ENCODE measurements at places on chromosomes 2 and 18.
A peak's percentile ranks its signal among the peaks of the same experiment; 100 is the strongest.

GRCh38 chr2:161825429-161825828 is 201.2 kb downstream of the SLC4A10 start:
- DNase-seq = no peak

DNA sequence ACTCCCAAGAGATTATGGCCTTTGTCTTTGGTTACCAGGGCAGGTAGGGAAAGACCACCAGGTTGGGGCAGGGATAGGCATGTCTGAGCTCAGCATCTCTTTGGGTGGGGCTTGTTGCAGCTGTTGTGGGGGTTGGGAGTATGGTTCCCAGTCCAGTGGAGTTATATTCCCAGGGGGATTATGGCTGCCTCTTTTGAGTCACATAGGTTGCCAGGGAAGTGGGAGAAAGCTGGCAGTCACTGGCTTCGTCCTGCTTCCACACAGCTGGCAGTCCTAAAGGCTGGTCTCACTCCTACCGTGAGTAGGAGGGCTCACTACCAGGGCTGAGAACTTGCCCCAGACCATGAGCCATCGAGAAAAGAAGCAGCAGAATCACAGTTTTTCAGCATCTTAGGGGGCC is 79.1 kb downstream of the LYPD6 start:
- DNase-seq = no peak

- DNase-seq = peak; percentile 41
Observed at GRCh38 chr2:85852937-85853498, 35.8 kb downstream of the ST3GAL5 start.

DNA sequence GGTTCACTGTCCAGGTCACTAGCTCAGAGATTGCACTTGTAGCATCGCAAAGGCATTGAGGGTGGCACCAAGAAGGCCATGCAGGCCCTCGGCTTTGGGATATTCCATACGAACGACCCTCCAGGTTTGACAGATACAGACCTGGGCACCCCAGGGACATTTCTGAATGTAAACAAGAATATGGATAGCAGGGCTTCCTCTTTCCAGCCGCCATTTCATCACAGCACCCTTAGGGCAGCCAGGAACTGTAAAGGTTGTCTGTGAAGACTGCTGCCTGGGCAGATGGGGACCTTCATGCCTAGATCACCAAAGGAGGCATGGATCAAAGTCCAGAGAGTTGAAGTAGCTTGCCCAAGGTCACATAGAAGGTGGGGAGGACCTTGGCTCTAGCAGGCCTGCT is 70.5 kb downstream of the ACTR2 start:
- DNase-seq = no peak

- no peak for DNase-seq
Observed at GRCh38 chr18:11976315-11977152, 4.8 kb upstream of the IMPA2 start.

DNA sequence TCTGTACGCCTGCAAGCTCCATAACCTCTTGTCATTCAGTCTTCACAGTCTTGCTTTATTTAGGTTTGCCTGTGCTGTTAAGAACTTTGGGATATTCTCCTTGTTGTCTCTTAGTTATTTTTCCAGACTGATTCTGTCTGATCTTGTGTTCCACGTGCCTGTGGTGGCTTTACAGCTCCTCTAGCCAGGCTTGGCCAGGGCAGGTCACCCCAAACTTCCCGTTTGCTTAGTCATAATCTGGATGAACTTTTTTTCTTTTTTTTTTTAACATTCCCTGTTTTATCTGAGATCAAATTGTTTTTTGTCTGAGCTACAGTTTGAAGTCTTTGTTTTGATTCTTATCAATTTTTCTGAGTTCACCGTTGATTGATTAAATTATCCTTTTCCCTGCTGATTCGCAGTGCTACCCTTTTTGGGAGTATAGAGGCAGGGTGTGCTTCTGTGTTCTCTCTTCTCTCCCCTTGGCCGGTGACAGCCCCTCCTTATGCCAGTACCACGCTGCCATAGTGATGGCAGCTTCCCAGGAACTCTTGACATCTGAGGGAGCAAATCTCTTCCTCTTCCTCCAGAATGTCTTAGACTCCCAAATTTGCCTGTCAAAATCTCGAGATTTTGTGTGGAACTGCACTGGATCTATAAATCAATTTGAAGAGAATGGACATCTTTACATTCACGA is 2.5 kb downstream of the SP100 start:
- DNase-seq = no peak

GRCh38 chr2:237594514-237594871 is 4.0 kb upstream of the RAB17 start:
- DNase-seq = no peak

- no peak for DNase-seq
Observed at GRCh38 chr2:53286345-53286744, 481.3 kb upstream of the CHAC2 start.

DNA sequence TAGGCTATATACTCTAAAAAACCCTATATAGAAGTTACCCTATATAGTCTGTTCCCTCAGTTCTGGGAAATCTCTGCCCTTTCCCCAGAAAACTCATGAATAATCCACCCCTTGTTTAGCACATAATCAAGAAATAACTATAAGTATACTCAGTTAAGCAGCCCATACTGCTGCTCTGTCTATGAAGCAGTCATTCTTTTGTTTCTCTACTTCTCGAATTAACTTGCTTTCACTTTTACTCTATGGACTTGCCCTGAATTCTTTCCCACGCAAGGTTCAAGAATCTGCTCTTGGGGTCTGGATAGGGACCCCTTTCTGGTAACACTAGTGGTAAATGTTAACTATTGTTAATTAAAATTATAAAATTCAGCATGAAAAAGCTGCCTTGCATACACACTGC is 17.4 kb upstream of the AP1S3 start:
- DNase-seq = no peak

DNA sequence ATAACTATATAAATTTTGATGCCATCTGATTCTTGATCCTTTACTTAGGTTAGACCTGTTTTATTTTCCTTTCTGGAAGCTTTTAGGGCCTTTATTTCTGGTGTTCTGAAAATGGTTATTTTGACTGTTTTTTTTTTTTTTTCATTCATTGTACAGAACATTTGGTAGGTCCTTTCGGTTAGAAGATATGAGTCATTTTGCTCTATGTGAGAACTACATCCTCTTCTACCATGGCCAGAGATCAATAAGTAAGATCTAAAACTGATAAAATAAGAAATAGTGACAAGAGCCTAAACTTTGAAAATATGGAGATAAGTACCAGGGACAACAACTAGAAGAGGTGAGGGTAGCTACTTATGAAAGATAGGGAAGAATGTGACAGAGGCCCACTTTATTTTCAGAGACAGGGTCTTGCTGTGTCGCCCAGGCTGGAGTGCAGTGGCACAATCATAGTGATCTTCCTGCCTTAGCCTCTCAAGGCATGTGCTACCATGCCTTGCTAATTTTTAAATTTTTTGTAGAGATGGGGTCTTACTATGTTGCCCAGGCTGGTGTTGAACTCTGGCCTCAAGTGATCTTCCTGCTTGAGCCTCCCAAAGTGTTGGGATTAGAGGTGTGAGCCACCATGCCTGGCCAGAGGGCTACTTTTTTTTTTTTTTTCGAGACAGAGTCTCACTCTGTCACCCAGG is 66.5 kb downstream of the EIF2AK3 start:
- DNase-seq = no peak

- no peak for DNase-seq
Observed at GRCh38 chr2:39128919-39129391, 8.1 kb upstream of the SOS1 start.

- no peak for DNase-seq
Observed at GRCh38 chr2:2665834-2666133, 334.7 kb upstream of the MYT1L start.

DNA sequence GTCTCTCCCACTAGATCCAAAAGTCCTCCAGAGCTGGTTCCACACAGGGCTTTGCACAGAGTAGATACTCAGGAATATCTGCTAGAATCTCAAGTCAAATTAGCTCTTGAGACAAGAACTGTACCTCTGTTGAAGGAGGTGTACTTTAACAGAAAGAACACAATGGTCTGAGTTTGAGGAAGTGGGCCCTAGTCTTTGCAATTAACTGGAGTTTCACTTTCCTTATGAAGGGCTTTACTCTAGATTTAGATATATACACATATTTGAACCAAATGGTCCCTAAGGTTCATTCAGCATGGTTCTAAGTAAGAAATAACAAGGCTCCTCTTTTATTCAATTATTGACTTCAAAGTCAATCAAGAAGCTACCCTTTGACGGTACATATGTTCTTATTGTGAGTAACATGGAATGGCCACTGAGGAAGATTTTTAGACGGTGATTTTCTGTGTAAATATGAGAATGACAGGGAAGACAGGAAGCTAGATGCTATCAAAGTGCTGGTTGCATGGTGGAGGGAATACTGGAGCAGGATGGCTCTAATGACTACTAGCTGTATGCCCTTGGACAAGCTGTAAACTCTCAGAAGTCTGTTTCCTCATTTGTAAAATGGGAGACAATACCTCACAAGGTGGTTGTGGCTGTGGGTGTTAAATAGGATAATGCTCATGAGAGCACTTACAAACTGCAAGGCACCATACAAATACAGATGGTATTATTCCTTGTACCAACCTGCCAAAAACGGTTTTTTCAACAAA is 73.5 kb upstream of the SERTAD2 start:
- no peak for DNase-seq

DNA sequence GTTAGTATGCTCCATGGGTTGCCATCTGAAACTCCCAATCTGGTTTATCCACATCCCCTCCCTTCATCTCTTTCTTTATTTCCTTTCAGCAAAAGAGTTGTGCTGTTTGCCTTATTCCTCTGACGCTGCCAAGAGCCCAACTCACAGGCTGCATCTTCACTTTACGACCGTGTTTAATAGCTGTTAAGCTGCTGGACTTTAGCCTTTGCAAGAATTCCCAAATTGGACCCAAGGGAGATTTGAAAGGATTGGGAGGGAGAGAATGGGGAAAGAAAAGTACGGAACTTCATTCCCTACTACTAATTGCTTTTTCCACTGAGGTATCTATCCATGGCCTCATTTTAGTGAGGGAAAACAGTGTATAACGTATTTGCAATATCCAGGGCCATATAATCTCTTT is 263.4 kb upstream of the MEIS1 start:
- no peak for DNase-seq

GRCh38 chr2:69674316-69674670 is 30.8 kb upstream of the AAK1 start:
- no peak for DNase-seq

DNA sequence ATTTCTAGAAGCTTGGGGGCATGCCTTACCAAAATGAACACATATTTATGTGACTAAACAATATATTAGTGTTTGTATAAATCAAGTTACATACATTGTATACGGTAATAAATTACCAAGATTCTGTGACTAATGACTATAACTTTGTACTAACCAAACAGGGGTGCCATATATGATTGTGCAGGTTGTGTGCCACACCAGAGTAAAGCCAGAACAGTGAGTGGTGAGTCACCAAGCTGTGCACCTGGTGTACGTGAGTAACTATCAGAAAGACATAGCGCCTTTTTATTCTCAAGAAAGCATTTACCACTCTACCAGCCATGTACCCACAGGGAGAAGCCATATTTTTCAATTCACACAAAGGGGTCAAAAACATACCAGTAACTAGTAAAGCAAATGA is 453.2 kb upstream of the PIK3C3 start:
- DNase-seq = no peak

DNA sequence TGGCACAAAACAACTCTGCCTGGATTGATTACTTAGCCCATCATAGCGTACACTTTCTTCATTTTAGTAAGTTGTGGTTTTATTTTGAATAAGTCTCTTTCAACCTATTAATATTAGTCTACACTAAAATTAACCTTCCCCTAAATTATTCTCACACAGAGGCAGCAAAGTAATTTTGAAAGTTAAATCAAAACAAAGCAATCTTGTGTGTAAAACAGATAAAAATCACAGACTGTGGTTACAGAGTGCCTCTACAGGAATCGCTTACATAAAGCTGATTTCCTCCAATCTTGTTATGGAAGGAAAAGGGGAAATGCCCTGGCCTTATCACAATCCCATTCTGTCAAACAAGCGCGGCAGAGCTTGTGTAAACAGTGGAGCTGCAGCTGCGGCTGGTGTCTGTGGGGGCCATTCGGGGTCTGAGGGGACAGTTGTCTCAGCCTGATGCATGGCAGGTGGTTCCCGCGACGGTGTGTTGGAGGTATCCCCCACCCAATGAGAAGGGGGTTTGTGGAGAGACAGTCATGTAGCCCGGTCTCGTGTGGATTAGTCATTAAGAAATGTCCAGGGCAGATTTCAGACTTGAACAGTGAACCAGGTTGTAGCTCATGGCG is 42.1 kb downstream of the BCL2L11 start:
- DNase-seq = no peak

Data from stimulated activated CD4-positive, alpha-beta T cell treated with anti-CD3 and anti-CD28 coated beads, TNF-alpha, amount 100 ng/mL, for 24 hours (primary cell).